ENCODE measurements at places on chromosomes 6 and 20.

GRCh38 chr6:25359191-25359861, 80.2 kb downstream of the CARMIL1 start:
- no peak for DNase-seq

- DNase-seq, result no peak
Measured at GRCh38 chr6:41722969-41723529, 12.4 kb downstream of the TFEB start.

DNA sequence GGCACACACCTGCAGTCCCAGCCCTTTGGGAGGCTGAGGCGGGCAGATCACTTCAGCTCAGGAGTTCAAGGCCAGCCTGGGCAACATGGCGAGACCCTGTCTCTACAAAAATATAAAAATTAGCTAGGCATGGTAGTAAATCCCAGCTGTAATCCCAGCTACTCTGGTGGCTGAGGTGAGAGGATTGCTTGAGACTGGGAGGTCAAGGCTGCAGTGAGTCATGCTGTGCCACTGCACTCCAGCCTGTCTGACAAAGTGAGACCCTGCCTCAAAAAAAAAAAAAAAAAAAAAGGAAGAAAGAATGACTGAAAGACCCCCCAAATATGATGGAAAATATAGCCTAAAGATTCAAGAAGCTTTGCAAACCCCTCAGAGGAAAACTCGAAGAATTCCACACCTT, 26.8 kb downstream of the METTL24 start:
- no peak for DNase-seq

GRCh38 chr6:41599852-41600445, 38.3 kb upstream of the MDFI start:
- DNase-seq, result no peak

GRCh38 chr6:25617997-25618396, 34.0 kb upstream of the SCGN start:
- peak; percentile 5 for DNase-seq

DNA sequence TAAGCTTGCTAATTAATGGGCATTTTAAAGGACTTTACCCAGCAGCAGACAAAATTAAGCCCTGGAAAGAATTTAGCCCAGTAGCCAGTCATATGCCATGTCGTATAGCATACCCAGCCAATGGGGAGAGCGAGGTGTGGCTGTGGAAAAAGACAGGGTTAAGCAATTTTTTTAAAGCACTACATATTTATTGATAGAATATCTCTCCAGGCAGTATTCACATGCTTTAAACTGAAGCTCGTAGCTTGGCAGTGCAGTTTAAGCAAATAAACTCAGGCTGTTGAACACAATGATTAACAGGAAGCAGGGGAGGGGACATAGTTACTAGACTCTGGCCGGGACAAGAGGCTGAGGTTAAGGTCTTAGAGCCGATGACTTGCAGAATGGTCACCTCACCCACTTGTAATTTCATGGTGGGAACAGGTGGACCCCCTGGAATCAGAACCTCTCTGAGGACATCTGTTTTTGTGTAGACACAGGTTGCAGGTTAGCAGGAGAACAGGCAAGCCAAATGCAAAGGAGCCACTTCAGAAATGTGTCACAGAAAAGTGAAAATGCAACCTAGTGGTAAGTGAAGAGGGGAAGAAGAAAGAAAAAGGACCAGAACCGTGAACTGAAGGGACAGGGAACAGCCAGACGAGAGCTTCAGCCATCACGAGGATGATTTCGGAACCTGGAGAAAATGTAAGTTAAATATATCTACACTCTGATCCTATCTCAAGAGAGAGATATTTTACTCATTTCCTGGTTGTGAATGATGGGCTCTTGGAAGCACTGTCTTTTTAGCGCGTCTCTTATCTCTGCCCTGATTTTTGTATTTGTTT, 7.2 kb downstream of the GCNT2 start:
- DNase-seq, result no peak

DNA sequence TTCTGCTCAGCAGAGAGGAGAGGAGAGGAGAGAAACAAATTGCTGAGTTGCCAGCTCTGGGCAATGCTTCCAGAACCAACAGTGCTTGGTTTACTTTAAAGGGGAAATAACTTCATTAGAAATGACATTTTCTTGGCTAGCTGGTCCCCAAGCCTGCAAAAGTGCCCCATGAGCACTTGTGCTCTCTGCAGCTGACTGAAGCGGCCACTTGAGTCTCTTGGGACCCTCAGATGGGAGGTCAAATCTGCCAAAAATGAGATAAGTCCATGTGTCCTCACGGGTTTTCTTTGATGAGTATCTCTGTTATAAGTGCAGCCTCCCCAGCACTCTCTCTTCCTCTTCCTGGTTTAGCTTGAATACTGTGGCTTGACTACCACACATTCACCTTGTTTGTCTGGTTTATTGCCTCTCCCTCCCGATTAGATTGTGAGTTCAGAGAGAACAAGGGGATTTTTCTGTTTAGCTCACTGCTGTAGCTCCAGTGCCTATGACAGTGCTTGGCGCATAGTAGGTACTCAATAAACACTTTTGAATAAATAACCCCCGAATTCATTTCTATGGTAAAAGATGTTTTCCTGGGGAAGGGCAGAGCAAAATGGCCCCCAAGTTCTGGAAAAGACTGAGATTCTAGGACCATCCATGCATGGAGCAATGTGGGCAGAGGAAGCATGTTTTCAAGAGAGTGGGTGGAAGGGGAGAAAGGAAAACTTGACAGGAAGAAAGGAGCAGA, 7.0 kb upstream of the RIN2 start:
- no peak for DNase-seq

DNA sequence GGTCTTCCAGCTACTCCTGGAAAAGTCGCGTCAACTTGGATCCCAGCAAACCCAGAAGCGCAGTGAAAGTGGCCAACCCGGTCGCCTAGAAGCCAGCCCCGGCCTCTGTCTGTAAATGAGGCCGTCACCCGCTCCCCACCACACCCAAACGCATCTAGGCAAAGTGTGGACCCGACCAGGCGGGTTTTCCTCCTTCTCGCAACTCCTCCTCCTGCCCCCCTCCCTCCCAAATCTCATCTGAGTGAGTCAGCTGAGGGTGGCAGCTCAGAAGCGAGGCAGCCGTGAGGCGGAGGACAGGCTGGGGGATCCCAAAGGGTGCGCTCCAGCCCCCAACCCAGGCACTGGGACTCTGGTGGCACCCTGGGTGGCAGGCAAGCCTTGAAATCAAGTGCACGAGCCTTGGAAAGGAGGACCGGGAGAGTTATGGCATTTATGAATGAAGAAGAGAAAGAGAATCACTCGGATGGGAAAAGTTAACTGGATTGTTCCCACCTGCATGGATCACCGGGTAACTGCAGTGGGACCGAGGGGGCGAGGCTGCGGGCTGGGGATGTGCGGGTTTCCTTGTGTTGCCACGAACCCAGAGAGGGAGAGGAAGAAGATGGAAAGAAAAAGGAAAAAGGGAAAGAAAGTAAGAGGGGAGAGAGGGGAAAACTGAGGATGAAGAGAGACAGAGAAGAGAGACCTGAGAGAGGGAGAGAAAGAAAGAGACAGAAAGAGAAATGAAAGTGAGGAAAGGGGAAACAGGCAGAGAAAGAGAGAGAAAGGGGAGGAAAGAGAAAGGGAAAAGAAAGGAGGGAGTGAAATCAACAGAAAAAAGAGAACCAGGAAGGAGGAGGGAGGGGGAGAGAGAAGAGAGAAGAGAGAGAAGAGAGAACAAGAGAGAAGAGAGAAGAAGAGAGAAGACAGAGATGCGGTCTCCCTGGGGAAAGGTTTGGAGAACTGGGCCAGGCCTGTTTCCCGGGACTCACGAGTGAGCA, at the start of gene APCDD1L:
APCDD1L (minus strand) TSS at position 167 of the 980 bp plus-strand sequence. CDS start 692 bp downstream, outside the sequence.
- no peak for DNase-seq

- DNase-seq, result no peak
Measured at GRCh38 chr6:140711019-140711613, 1336.7 kb upstream of the CITED2 start.
